Urinary bladder (tissue), 4 donors: ENCODE measurements at places on chromosomes 13 and 19.

DNA sequence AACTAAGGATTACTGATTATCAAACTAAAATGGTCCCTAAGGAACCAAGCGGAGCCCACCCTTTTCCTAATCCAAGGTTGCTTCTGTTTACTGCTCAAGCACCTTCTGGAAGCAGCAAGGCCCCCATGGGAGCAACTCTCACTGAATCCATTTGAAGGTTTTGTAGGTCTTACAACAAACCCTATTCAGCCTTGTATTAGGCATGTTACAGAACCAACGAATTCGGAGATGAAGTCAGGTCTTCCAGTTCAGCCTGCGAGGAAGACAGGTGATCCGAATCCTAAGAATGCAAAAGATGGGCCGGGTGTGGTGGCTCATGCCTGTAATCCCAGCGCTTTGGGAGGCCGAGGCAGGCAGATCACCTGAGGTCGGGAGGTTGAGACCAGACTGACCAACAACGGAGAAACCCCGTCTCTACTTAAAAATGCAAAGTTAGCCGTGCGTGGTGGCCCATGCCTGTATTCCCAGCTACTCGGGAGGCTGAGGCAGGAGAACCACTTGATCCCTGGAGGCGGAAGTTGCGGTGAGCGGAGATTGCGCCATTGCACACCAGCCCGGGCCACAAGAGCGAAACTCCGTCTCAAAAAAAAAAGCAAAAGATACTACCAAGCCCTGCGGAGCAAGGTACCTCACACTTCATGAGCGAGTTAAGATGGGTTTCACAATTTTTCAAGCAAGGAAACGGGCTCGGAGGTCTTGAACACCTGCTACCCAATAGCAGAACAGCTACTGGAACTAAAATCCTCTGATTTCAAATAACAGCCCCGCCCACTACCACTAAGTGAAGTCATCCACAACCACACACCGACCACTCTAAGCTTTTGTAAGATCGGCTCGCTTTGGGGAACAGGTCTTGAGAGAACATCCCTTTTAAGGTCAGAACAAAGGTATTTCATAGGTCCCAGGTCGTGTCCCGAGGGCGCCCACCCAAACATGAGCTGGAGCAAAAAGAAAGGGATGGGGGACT is 609 bp downstream of the ZAR1L start:
- DNase-seq, result peak; percentile 31

DNA sequence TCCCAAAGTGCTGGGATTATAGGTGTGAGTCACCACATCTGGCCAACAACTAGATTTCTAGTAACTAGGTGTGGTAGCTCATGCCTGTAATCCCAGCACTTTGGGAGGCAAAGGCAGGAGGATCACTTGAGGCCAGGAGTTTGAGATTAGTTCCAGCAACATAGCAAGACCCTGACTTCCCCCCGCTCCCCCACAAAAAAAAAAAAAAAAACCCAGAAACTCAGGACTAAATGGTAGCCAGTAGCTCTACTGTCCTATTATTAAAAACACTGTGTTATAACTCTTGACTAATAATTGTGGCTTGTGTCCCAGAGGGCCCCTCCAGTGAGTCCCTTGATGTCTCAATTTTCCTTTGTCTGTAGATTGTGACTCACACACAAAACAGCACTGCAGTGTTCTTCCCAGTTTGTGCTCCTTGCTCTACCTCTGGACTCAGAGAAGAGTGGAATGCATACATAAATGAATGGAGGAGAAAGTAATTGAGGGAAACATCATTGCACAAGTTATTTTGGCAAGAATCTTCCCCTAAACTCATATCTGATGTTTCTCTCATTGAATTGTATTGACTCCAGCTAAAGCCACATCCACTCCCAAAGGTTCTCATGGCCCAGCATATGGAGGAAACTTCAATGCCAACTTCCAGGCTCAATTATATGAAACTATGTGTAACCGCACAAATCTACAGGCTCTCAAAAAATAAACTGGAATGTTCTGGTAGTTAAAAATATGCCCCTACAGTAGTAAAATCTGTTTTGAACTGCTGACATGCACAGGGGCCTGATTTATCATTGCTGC is 8.8 kb downstream of the TPT1 start:
- DNase-seq, result no peak

GRCh38 chr13:27257648-27258253 is 6.4 kb downstream of the RPL21 start:
- no peak for DNase-seq

GRCh38 chr19:13906521-13906904 is 512 bp downstream of the CC2D1A start:
- DNase-seq, result no peak

- no peak for DNase-seq
These were observed 18.1 kb upstream of the EID2 start for GRCh38 chr19:39557811-39558623.

- no peak for DNase-seq
These were observed 11.9 kb downstream of the PDCD2L start for GRCh38 chr19:34416021-34416545.

- no peak for DNase-seq
These were observed 257.0 kb downstream of the HS6ST3 start for GRCh38 chr13:96346921-96347320.

GRCh38 chr13:19048381-19048780 is 133.2 kb downstream of the TUBA3C start:
- DNase-seq, result no peak

GRCh38 chr13:96052656-96053002 is 572 bp downstream of the UGGT2 start:
- DNase-seq, result no peak

DNA sequence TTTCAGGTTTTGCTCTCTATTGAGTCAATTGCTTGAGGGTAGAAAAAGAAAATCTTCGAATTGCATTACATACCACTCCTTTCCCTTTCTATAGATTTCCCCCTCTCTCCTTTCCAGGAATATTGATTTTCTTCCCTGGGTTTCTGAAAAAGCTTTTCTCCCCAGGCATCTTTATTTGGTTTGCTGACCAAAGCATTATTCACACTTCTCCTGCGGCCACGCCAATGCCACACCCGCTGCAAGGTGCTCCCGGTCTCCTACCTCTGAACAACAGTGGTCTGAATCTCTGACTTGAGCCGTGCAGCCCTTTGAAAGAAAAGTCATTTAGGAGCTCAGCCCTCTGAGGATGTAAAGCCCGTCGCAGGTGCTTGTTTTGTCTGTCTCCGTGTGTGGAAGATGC is 350.9 kb upstream of the TMTC4 start:
- DNase-seq, result no peak

DNA sequence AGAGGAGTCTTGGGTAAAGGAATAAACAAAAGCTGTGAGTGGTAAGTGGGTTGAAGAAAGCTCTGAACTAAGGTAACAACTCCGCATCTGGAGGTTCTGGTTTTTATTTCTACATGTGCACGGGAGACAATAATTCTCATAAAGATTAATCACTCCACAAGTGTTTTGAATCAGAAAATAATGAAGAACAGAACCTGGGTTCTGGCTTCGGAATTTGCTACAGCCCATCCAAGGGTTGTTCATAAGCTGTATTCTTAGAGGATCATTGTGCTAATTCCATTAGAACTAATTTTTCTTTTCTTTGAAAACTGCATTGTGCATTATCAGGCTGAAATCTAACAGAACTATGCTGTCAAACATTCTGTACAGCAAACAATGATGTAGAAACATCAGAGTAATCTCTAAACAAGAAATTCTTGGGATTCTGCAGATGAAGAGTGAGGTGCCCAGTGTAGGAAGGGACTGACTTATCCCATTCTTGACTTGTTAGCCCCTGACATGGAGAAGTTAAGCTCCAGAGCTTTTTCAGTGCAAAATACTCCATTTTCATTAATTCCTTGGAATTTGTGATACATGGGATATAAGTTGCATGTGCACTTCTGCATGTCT is 368.2 kb downstream of the COG6 start:
- no peak for DNase-seq

DNA sequence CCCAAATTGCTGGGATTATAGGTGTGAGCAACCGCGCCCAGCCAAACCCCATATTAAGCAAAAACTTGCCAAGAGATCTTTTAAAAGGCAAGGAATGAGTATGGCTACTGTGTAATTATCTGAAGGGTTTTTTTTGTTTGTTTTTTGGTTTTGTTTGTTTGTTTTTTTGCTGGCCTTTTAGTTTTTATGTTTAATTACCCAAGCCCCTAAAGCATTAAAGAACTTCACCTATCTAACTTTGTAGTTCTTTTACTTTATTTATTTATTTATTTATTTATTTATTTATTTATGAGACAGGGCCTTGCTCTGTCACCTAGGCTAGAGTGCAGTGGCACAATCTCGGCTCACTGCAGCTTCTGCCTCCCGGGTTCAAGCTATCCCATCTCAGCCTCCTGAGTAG is 40.3 kb upstream of the GARRE1 start:
- no peak for DNase-seq
